GM12865 (cell line): ENCODE measurements at places on chromosomes 7 and 10.

GRCh38 chr10:1227510-1228402 lies 171.6 kb downstream of the WDR37 start:
- no peak for DNase-seq

DNA sequence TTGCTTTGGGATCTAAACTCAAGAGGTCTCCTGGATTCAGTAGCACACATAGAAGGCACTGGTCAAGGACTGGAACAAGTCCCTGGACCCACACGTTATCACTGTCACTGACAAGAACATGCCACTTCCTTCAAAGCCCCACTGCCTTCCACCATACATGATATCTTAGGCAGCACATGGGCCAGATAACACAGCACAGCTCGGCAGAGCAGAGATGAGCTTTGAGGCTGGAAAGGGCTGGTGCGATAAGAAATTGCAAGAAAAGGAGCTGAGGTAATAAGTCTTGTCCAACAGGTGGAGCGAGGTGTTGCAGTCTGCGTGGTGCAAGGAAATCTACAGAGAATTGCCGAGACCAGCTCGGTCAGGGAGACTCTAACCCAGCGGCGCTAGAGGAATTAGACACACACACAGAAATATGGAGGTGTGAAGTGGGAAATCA lies 139.8 kb upstream of the CDK13 start:
- DNase-seq: no peak

- no peak for DNase-seq
These were observed 242.0 kb downstream of the BICC1 start for GRCh38 chr10:58754469-58755339.

DNA sequence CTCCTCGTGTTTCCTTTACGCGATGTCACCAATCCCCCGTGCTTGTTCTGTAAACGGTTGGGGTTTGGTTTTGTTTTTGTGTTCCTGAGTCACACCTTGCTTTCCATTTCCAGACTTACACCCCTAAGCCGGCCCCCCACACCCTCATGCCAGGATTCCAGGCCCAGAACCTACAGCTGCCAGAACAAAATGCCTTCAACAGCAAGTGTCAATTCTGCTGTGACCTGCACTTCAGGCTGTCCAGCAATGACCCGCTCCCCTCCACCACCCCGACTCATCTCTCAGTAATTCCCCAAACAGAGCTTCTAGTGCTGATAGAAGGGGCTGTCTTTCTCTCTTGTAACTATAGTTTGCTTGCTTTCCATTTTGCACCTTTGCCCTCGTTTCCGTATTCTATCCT lies 722.1 kb upstream of the CELF2 start:
- no peak for DNase-seq

DNA sequence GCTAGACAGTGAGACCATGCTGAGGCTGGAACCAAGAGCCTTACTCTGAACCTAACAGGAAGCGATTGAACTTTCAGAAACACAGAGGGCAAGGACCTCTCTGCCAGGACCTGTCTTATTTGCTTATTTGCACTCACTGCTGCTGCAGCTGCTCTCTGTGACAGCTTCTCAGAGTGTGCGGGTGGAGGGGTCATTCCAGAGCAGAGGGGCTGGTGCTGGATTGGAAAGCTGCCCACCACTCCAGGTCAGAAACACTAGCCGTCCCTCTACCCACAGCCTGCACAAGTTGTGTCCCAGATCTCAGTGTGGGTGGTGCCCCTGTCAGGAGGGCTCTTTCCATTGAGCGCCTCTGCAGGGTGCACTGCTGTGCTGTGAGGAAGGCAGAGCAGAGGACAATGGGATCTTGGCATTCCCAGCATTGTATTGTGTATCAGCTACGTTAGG lies 126.2 kb downstream of the CCNY start:
- peak; percentile 67 for DNase-seq

DNA sequence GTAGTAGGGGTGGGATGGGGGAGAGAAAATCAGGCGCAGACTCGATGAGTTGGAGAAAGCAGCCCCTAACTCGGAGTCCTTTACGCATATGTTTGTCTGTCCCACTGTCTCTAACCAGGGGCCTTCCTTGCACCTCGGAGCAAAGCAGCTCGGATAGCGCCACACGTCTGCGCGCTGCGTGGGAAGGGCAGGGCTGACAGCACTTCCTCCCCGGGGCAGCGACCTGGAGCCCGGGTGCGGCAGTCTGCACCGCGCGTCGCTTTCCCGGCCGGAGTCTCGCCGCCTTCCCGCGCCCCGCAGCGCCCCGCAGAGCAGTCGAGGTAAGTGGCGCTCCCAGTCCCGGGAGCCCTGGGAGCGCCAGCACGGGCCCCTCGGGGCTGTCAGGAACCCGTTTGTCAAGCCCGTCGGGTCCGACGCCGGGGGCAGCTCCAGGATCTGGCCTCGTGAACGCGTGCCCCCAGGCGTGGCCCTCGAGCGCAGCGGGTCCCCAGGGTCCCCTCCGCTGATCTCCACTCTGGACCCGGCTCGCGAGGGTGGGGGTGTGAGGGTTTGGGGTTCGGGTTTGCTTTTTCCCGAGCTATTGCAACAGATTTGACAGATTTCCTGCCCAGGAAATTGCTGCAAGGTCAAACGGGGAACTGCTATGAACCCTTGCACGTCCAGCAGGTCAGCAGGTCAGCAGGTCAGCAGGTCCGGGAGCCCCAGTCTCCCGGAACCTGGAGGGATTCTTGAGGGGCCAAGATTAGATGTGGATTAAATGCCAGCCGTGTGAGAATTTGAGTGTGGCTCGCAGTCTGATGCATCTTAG lies 597 bp downstream of the APBB1IP start:
- peak; percentile 78 for DNase-seq

DNA sequence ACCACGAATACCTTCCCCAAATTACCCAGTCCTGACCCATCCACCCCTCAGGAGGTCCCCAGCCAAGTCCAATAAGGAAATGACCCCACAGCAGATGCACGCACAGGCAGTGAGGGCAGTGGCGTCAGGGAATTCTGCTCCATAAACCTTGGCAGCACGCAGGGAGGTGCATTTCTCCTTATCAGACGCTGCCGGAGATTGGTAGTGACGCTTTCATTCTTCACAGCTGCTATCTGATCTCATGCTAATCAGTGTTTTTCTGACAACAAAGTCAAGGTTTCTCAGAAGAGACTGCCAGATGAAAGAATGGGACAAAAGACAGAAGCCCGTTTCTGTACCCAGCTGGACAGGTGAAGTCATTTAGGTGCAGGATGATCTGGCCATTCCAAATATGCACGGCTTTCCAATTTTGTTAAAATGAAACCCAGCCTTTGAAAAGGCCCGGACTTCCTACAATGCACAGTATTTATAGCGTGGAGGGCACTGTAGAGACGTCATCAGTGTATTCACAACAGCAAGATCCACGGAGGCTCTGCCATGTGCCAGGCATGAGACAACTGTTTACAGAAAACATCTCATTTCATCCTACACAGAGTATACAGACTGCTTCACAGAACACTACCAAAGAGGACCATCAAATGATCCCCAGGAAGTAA lies 35.3 kb downstream of the DIP2C start:
- no peak for DNase-seq

- DNase-seq: no peak
These were observed 139.6 kb upstream of the EEPD1 start for GRCh38 chr7:36013246-36014014.

GRCh38 chr7:51973939-51974338 lies 657.3 kb upstream of the COBL start:
- DNase-seq: no peak

- peak; percentile 54 for DNase-seq
These were observed 277.4 kb upstream of the KLF14 start for GRCh38 chr7:131011432-131011742.

- no peak for DNase-seq
These were observed 29.7 kb downstream of the VIPR2 start for GRCh38 chr7:159114981-159115380.

- DNase-seq: no peak
These were observed 781.8 kb upstream of the LRRTM3 start for GRCh38 chr10:66144016-66144415.

GRCh38 chr10:48554656-48555055 lies 50.2 kb downstream of the ARHGAP22 start:
- no peak for DNase-seq

DNA sequence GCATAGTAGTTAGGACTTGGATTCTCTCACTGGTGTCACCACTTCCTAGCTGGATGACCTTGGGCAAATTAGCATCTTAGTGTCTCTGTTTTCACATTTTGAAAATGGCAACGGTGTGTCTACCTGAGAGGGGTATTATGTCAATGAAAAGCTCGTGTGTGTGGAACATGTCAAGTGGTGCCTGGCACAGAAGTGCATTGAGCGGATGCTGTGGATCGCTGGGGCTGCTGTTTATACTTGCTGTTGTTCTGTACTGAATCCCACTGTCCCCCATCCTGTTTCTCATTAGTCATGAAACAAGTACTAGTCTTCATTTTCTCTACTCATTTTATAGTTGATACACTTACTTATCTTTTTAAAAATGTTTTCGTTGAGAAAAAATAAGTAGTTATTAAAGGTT lies 26.1 kb downstream of the RBM33 start:
- no peak for DNase-seq

- no peak for DNase-seq
These were observed 34.5 kb upstream of the SKAP2 start for GRCh38 chr7:26898891-26899290.

- DNase-seq: no peak
These were observed 37.4 kb downstream of the VIM start for GRCh38 chr10:17265468-17265867.

DNA sequence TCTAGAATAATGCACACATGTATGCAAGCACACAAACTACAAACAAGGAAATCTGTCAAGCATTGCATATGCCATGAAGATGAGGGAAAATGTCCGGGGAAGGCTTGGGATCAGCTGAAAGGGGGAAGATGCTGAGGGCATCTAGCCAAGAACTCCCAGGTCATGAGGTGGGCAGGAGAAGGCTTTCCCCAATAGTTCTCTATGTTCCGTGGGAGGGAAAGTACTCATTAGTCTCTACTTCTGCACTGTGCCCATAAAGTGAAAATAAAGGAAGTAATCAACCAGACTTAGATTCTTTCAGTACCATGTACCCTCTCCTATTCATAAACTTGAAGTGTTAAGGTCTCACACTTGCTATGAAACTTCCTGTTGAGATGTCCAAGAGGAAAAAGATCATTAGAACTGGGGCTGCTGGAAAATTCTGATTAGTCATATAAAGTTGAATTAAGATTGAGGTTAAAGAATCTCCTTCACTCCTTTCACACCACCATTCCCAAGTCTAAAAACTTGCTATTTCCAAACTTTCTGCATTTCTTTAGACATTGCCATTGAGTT lies 17.1 kb upstream of the LIPF start:
- DNase-seq: no peak

DNA sequence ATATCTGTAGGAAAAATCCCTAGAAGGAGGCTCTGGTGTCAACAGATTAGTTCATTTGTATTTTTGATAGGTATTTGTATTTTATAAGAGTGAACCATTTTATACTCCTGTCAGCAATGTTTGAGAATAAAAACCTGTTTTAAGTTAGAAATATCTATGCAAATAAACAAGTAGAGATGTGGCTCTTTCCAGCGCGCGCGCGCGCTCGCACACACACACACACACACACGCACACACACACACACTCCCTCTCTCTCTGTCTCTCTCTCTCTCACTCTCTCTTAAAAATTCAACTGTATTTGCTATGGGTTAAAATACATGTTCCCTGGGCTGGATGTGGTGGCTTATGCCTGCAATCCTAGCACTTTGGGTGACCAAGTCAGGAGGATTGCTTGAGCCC lies 113.9 kb downstream of the SUGCT start:
- DNase-seq: no peak

GRCh38 chr7:49703881-49704280 lies 69.6 kb upstream of the VWC2 start:
- no peak for DNase-seq
